MCF 10A (cell line): ENCODE measurements at places on chromosomes 7 and 10. TPM values are rescaled to one million over a fixed set of nuclear protein-coding genes. Genes with fewer than 3 reads are reported as not detected.

Gene ARMC10
- total RNA-seq: 43.4 and 52.0 TPM in 2 replicates

Gene CDHR3
- total RNA-seq: 0.17 and 0.19 TPM in 2 replicates

Gene ELOVL3
- not detected in 2 replicates for total RNA-seq

Gene EGFR
- 371 and 448 TPM in 2 replicates for total RNA-seq

Gene SRGN
- 2.3 and 2.7 TPM in 2 replicates for total RNA-seq

Gene CACNA2D1
- total RNA-seq: not detected in 2 replicates

Gene FFAR4
- not detected in 2 replicates for total RNA-seq

Gene ZNF239
- total RNA-seq: 9.9 and 16.4 TPM in 2 replicates

Gene CALCR
- not detected in 2 replicates for total RNA-seq

Gene LRRC18
- total RNA-seq: not detected in 2 replicates

Gene KIF11
- total RNA-seq: 21.3 and 27.3 TPM in 2 replicates

Gene PIK3AP1
- total RNA-seq: not detected in 2 replicates

Gene TRIM50
- not detected in 2 replicates for total RNA-seq

Gene MMD2
- not detected in 2 replicates for total RNA-seq

Gene NCF1
- total RNA-seq: not detected in 2 replicates

Gene SEMA3C
- total RNA-seq: 91.0 and 140 TPM in 2 replicates

Gene PI4K2A
- total RNA-seq: 23.5 and 26.6 TPM in 2 replicates

Gene AKR1B1
- total RNA-seq: 115 and 128 TPM in 2 replicates

Gene GPRIN2
- total RNA-seq: not detected in 2 replicates

Gene SYNPO2L
- not detected in 2 replicates for total RNA-seq

Gene CFAP69
- total RNA-seq: 2.9 and 3.7 TPM in 2 replicates

Gene CNNM1
- total RNA-seq: 0.10 TPM in 1 of 2 replicates, not detected in the other

Gene ASB10
- not detected in 2 replicates for total RNA-seq

Gene PHF14
- 25.3 and 39.6 TPM in 2 replicates for total RNA-seq

Gene GDF2
- not detected in 2 replicates for total RNA-seq

Gene MOGAT3
- total RNA-seq: not detected in 2 replicates

Gene ITPRID1
- not detected in 2 replicates for total RNA-seq

Gene ANKRD22
- 0.26 TPM in 1 of 2 replicates, not detected in the other for total RNA-seq

Gene ADAMTS14
- total RNA-seq: 0.25 TPM in 1 of 2 replicates, not detected in the other

Gene CALHM1
- total RNA-seq: not detected in 2 replicates

Gene OR6V1
- not detected in 2 replicates for total RNA-seq

Gene ASB4
- total RNA-seq: not detected in 2 replicates

Gene SORCS1
- 0.54 TPM in 1 of 2 replicates, not detected in the other for total RNA-seq

Gene FOXP2
- total RNA-seq: not detected in 2 replicates

Gene WDR86
- not detected in 2 replicates for total RNA-seq

Gene BAMBI
- total RNA-seq: 21.2 and 31.6 TPM in 2 replicates

Gene SEMA3A
- total RNA-seq: 1.5 and 3.2 TPM in 2 replicates

Gene FANK1
- total RNA-seq: 1.8 and 2.5 TPM in 2 replicates

Gene SEC61A2
- total RNA-seq: 11.4 and 17.4 TPM in 2 replicates

Gene AEBP1
- not detected in 2 replicates for total RNA-seq

Gene OR2A7
- 10.0 and 13.6 TPM in 2 replicates for total RNA-seq

Gene CXCL12
- not detected in 2 replicates for total RNA-seq

Gene PEX1
- 12.4 and 12.6 TPM in 2 replicates for total RNA-seq

Gene ZNF503
- 7.3 and 8.1 TPM in 2 replicates for total RNA-seq

Gene BICC1
- 7.9 and 15.6 TPM in 2 replicates for total RNA-seq

Gene TACC2
- 66.8 and 89.0 TPM in 2 replicates for total RNA-seq

Gene PAPOLB
- total RNA-seq: not detected in 2 replicates

Gene EGR2
- 0.25 and 1.0 TPM in 2 replicates for total RNA-seq

Gene ADIRF
- 60.3 and 89.0 TPM in 2 replicates for total RNA-seq

Gene FKBP6
- total RNA-seq: not detected in 2 replicates

Gene RTKN2
- total RNA-seq: 1.6 and 2.6 TPM in 2 replicates

Gene CUZD1
- total RNA-seq: 0.91 and 1.1 TPM in 2 replicates

Gene PNLIP
- not detected in 2 replicates for total RNA-seq

Gene HOXA5
- 7.4 and 8.8 TPM in 2 replicates for total RNA-seq

Gene HOXA4
- total RNA-seq: 2.6 and 3.7 TPM in 2 replicates

Gene TFR2
- not detected in 2 replicates for total RNA-seq

Gene STK17A
- total RNA-seq: 27.2 and 51.6 TPM in 2 replicates

Gene GAD2
- not detected in 2 replicates for total RNA-seq

Gene VENTX
- not detected in 2 replicates for total RNA-seq

Gene CHCHD3
- total RNA-seq: 102 and 126 TPM in 2 replicates
